ENCODE measurements at places on chromosomes 2 and 18.

GRCh38 chr2:119879502-119879901 is 119.8 kb downstream of the PTPN4 start:
- DNase-seq: no peak

- no peak for DNase-seq
These were observed 14.8 kb downstream of the EVA1A start for GRCh38 chr2:75545922-75546321.

DNA sequence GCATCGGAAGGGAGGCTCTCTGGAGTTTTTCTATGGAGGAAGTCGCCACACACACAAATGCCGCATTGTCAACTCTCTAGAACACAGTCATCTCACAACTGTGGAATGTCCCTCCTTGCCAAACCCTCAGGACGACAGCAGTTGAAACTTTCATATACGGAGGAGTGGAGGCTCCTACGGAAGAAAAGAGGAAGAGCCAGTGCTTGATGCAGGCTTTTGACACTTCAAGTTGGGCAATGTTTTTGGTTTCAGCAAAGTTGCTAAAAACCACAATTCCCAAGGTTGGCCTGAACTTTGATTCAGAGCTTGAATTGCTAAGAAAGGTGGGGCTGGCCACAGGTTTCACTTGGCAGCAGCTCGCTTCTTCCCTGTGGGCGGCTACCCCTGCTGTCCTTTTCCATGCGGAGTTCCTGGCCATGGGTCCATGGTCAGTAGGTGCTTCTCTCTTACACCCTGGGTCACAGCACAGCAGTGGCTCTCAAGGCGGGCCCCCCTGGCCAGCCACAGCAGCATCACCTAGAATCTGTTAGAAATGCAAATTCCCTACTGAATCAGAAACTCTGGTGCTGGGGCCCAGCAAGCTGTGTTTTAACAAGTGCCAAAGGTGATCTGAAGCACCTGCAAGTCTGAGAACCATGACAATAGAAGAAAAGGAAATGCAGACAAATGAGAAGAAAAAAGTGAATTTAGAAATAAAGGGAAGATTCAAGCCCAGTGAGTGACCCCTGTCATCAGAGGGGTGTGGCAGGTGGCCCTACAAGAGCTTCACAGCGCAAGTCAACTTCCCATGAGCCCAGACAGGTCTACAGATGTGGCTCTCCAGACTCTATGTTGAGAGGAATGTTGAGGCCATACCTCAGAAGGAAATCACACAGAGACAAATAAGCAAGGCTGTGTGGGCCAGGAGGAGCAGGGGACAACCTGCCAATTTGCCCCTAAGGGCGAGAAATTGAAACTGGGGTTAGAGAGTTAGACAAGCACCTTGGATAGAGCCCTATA is 856.4 kb downstream of the RNF144A start:
- DNase-seq: peak; percentile 33

GRCh38 chr18:76708071-76708721 is 114.2 kb upstream of the ZNF236 start:
- no peak for DNase-seq

DNA sequence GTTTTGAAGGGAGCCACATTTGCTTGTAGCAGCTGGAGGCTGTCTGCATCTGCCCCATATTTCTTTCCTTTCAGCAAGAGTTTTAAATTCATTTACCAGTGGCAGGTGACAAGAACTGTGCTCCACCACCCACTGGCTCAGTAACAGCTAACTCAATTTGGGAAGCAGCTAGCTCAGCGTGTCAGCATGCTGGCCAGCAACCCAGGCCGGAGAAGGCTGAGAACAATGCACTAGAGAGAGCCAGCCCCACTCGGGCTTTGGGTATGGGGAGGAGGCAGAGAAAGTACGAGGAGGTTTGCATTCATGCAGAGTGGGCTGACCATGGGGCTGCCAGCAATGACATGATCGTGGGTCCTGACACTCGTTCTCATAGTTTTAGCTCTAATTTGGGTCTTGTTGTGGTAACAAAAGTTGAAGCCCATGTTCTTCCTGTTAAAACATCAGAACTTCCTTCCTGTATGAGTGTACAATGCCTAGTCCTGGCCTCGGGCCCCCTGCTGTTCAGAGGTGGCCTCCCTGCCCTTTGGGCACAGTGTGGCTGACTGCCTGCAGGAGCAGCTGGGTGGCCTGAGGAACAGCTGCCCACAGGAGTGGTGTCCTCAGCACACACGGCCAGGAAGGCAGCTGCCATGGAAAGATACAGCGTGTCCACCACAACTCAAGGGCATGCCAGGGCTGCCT is 23.0 kb downstream of the CDC42EP3 start:
- DNase-seq: peak; percentile 64

GRCh38 chr2:27735263-27735904 is 36.1 kb upstream of the MRPL33 start:
- peak; percentile 59 for DNase-seq

- DNase-seq: no peak
These were observed 3.6 kb downstream of the LGALSL start for GRCh38 chr2:64457524-64457923.

- no peak for DNase-seq
These were observed 301.8 kb downstream of the XIRP2 start for GRCh38 chr2:167190053-167190452.

- no peak for DNase-seq
These were observed 60.9 kb downstream of the KCTD1 start for GRCh38 chr18:26487437-26487836.

DNA sequence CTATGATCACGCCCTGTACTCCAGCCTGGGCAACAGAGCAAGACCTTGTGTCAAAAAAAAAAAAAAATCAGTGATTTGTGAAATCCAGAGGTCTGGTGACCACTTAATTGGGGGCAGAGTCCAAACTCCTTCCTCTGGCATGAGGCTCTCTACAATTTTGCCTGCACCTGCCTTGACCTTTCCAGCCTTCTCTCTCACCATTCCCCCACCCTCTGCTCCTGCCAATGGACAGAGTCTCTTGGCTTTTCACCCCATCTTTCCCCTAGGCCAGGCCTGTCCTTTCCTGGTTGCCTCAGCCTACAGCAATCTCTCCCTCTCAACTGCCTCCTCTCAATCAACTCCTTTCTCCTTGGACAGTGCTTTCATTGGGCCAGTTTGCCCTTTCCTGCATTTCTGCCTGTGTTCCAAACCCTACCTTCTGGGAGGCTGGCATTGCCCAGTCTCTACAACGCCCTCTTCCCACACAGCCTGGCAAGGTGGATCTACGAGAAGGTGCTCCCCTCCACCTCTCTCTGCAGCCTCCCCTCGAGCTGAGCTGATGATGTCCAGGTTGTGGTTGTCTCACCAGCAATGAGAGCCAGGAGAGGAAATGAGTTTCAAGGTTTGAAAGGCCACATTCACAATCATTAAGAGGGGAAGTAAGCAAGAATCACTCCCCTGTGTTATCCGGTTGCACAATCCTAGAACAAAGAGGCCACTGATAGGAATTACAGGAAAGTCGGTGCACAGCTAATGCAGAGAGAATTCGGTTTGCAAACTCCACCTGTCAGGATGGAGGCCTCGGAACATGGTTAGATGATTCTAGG is 39.5 kb upstream of the NPAS2 start:
- DNase-seq: no peak

DNA sequence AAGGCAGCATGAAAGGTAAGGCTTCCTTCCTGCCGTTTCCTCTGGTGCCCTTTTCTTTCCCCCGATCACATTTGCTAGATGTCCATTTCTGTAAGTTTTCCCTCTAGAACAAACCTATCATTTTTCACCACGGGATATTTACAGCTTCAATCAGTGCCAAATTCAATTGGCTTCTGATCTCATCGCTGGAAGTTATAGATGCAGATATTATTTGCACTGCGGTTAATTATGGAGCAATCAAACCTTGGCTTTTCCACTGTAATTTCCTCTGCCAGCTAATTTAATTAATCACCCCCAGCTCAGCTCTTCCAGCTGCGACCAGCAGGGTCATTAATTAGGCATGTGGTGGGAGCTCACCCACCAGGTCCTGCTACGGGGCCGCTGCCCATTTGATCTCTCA is 86.1 kb downstream of the GBX2 start:
- no peak for DNase-seq

DNA sequence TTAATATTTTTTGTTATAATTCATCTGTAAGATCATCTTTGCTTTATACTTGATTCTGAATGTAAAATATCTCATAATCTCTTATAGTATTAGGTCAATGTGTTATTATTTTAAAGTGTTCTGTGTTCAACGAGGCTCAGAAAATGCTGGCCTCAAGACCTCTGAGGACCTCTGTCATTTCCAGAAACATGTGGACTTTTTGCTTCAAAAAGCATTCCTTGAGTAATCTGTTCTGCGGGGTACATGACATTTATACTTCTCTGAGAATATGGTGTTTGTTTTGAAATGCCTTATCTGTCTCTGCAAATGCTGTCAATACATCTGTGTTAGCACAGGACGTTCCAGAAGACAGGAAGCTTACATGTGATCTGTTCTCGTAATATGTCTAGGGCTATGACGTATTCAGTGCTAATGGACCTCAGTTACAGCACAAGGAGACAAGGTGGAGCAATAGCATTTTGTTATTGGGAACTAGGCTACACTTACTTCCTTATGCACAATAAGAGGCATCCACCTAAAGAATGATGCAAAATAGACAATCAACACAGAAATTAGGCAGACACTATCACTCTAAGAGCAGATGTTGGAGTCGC is 37.6 kb upstream of the IL1RL1 start:
- no peak for DNase-seq

All from CD4-positive, alpha-beta T cell treated with Interleukin-10 for 1 hour (primary cell).